ENCODE measurements at places on chromosomes 7 and 10.

GRCh38 chr10:89164920-89165319 is 42.2 kb downstream of the CH25H start:
- DNase-seq, result no peak

- DNase-seq, result no peak
Measured at GRCh38 chr10:100524206-100524605, 4.5 kb upstream of the SEC31B start.

GRCh38 chr7:134545918-134546317 is 3.0 kb upstream of the AKR1B15 start:
- DNase-seq, result no peak

DNA sequence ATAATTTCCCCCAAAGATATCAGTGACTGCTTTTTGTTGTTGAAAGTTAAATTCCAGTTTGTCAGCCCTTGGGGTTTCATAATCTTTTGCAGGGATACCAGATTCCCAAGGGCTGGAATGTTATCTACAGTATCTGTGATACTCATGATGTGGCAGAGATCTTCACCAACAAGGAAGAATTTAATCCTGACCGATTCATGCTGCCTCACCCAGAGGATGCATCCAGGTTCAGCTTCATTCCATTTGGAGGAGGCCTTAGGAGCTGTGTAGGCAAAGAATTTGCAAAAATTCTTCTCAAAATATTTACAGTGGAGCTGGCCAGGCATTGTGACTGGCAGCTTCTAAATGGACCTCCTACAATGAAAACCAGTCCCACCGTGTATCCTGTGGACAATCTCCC is 3.2 kb downstream of the CYP26A1 start:
- DNase-seq, result peak; percentile 66

DNA sequence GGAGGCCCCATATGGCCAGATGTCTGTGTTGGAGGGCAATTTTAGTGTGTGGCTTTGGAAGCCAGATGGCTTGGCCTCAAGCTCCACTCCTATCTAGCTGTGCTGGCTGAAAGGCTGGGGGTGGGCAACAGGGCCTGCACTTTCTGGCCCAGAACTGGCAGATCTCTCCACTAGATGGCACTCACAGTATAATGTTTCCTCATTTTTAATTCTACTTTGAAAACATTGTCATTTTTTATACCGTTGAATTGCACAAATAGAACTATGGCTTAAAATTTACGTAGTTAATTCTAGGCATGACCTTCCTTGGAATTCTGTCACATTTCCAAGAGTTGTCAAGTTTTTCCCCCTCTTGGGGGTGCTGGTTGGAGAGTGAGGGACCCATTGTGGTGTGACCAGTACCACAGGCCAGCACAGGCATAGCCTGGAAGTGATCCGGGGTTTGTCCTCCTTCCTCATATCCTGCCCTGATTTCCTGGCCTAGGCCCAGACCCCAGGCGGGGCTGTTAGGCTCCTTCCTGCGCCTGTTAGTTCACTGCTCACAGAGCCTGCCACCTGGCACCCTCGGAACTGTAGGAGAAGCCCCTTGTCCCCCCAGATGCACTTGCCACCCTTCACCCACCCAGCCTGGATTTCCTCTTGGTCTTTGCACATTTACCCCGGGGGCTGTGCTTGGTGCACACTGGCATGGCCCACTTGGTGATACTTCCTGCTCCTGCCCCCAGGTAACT is 52.8 kb downstream of the ARHGAP22 start:
- peak; percentile 24 for DNase-seq

GRCh38 chr10:105827133-105827532 is 1186.0 kb downstream of the SORCS3 start:
- DNase-seq, result no peak

GRCh38 chr10:83691791-83692596 is 447.3 kb upstream of the GHITM start:
- no peak for DNase-seq

GRCh38 chr7:39650676-39651075 is 27.3 kb downstream of the RALA start:
- DNase-seq, result no peak

DNA sequence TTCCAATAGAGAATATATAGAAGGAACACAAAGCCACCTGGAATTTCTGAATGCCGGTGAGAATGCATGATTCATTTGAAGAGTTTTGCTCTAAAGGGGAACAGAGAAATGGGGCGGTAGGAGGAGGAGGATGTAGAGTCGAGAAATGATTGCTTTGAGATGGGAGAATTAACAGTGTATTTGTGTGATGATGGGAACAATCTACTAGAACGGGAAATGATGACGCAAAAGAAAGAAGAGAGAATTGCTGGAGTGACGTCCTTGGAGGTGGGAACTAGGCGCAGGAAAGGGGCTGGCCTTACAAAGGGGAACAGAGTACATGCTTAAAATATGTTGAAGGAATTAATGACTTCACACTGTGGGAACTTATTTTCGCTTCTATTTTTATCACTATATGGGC is 188.1 kb downstream of the SDHAF3 start:
- no peak for DNase-seq

DNA sequence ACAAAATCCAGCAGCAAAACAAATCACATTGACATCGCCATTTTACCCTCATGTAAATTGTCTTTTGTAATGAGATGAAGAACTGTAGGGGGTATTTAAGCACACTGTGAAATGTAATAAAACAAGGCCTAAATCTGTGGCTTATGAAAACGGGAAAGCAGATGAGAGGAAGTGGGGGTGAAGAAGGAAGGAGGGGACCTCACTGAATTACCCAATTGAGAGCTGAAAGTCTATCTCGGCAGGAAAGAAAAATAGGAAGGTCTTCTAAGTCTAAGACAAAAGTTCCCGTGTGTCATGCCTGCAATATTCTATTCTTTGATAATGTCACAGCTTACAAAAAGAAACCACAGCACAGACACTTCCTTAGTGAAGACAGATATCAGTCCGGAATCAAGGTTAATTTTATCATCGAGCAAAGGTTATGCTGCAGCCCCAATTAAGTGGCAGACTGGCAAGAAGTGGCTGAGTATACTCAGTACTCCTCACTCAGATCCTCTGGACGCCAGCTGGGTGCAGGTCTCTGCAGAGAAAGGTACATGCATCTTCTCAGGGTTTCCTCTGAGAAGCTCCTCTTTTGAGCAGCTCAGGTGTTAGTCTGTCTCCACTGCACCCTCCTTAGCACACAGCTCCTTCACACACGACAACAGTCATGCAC is 239.7 kb downstream of the FANK1 start:
- no peak for DNase-seq

DNA sequence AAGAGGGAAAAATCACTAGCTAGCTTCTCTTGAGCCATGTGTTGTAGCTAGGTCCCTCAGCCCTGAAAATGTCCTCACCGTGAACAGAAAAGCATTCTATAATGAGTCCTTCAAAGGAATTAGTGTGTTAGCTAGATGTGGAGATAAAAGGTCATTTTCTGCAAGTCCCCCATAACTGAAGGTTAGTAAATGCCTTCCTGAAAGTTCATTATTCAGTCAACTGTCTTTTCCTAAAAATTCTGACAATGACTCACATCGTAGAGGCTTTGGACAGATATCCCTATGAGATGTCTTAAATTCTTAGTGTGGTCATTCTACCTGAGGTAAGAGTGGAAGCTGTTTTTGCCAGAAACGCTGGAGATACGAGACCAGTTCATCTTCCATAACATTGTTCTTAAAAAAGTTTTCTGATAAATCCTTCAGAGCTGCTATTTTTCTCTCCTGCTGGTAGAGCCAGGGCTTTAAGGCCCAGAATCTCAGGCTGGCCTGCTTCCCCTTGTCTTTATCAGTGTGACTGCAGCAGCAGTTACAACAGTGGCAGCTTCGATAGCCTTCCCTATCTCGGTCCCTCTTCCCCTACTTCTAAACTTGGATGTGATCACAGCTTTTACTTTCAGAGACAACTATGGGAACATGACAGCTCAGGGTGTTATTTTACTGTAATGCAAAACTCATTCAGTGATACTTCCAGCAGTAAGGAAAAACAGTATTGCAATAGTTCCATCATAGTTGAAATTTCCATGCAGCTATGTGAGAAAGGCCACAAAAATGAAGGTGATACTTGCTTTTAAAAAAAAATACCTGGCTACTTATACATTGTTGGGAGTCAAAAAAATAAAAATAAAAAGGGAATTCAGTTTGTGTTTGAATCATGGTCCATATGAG is 37.3 kb upstream of the PRKAR2B start:
- no peak for DNase-seq

GRCh38 chr10:17232276-17232960 is 4.4 kb downstream of the VIM start:
- peak; percentile 28 for DNase-seq

DNA sequence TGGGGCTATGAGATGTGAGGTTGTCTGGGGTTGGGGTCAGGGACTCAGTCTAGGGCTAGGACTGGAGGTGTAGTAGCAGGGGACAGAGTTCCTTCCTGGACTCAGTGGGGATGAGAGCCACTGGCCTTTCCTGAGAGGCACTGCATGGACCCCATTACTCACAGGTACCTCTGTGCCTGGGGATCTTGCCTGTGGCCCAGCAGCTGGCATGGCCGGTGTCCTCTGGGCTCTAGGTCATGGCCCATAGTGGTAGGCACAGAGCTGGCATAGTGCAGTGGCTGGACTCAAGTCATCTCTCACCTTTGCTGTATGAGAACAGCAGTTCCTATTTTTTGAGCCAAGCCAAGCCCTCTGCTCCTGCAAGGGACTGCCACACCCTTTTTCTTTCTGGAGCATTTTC is 51.9 kb downstream of the NEURL1 start:
- DNase-seq, result no peak

GRCh38 chr10:15433850-15434537 is 62.9 kb upstream of the FAM171A1 start:
- DNase-seq, result no peak

- DNase-seq, result no peak
Measured at GRCh38 chr7:155094636-155095135, 24.6 kb downstream of the HTR5A start.

- DNase-seq, result peak; percentile 49
Measured at GRCh38 chr7:131173145-131173890, 154.4 kb upstream of the MKLN1 start.

DNA sequence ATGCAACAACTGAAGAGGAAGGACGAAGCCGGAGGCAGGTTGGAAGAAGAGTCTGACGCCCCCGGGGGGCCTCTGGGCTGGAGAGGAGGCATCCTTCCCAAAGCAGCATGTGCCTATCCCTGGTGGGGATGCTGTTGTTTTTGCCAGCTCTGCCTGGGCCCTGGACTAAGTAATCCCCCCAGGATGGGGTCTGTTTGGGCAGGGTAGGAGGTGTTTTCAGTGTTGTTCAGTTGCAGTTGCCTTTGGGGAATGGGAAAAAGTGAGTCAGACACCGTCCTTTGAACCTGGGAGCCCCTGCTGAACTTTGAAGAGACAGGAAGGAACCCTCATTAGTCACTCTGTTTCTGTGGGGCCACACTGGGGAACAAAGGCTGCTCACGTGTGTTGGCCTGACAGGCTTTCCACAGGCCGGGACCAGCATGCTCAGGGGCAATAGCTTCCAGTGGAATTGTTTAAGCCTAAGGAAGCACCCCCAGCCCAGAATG is 35.2 kb upstream of the GDF10 start:
- DNase-seq, result peak; percentile 25

DNA sequence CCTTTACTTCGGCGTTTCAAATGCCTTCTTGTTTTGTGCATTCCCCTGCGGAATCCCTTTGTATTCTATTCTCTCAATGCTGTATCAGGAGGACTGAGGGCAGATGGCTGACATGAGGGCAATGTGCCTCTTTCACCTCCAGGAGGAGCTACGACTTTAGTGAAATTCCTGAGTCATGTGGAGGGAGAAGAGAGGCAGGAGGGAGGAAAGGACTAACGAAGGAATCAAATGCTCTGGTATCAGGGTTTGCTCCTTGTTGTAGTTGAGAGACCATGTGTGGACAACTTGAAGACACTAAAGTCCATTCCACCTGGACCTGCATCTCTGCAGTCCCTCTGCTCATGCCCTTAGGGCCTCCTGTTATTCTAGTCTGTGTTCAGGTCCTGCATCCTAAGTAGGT is 40.2 kb upstream of the PRSS58 start:
- DNase-seq, result no peak

DNA sequence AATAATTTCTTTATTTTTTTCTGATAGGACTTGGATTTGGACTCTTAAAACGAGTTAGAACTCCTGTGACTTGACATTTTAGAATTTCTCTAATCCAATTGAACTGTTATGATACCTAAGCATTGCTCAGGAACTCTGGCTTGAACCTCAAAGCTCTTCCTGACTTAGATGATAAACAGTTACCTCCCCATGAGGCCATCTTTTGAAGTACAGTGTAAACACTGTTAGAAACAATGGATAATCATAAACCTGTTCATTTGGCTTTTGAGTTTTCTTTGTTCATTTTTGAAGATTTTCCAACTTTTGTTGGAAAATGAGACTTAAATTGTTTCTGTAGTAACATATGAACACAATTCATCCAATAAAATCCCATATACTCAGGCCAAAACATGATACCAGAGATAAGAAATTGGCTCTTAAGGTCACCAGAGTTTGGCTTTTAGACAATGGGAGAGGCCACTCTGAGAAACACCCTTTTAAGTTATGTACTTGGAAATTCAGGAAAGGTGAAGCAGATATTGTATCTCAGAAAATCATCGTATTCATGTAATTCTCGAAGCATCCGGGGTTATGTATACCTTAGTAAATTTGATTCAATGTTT is 59.6 kb downstream of the RUNDC3B start:
- no peak for DNase-seq

DNA sequence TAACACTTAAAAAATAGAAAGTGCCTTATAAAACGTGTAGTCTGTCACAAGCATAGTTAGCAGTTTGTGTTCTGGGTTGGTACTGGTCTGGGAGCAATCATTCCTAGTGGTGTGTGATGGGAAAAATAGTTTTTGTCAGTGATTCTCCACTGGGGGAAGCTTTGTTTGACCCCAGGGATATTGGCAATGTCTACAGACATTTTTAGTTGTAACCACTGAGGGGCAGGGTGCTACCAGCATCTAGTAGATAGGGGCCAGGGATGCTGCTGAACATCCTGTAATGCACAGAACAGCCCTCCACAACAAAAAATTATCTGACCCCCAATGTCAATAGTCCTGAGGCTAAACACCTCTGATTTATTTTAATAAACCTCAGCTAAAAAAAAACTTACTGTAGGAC is 51.6 kb upstream of the CREB5 start:
- no peak for DNase-seq

DNA sequence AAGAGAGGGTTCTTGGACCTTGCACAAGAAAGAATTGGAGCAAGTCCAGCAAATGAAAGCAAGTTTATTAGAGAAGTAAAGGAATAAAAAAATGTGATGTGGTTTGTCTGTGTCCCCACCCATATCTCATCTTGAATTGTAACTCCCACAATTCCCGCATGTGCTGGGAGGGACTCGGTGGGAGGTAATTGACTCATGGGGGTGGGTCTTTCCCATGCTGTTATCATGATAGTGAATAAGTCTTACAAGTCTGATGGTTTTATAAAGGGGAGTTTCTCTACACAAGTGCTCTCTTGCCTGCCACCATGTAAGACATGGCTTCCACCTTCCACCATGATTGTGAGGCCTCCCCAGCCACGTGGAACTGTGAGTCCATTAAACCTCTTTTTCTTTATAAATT is 39.2 kb upstream of the FZD9 start:
- DNase-seq, result no peak

Measured in SJSA1 (cell line).